NCI-H1694 (cell line): ENCODE measurements at places on chromosomes 4 and X.

GRCh38 chrX:125503769-125504168, 184.1 kb downstream of the TEX13C start:
- DNase-seq: no peak

DNA sequence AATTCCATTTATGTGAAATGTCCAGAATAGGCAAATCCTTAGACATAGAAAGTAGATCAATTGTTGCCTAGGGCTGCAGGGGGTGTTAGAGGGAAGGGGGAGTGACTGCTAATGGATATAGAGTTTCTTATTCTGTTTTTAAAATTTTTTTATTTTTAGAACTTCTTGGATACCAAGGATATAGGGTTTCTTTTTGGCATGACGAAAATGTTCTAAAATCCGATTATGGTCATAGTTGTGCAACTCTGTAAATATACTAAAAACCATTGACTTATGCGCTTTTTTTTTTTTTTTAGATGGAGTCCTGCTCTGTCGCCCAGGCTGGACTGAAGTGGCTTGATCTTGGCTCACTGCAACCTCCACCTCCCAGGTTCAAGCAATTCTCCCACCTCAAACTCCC, 125.2 kb upstream of the USP9X start:
- DNase-seq: no peak

- DNase-seq: no peak
Measured at GRCh38 chr4:77007358-77008230, 58.0 kb downstream of the SEPTIN11 start.

GRCh38 chr4:140257461-140258305, 103.7 kb upstream of the MAML3 start:
- DNase-seq: no peak

DNA sequence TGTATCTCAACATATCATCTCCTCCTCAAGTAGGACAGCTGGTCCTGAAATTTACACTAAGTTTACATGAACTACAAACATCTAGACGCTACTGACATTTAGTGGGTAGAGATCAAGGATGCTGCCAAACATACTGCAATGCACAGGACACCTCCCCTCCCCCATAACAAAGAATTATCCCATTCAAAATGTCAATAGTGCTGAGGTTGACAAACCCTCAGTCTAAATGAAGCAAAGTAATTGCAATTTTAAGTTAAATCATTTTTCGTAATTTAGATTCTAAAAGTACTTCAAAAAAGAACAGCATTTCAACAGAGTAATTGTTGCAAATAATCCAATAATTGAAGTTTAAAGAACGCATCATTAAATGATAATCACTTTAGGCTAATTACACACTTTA, 1.2 kb downstream of the PRMT9 start:
- DNase-seq: no peak
